Right cardiac atrium (tissue), 5 donors: ENCODE measurements at places on chromosomes 7 and 10. TPM values are rescaled to one million over a fixed set of nuclear protein-coding genes. Genes with fewer than 3 reads are reported as not detected.

PDGFA gene
- 18.3 TPM for polyA plus RNA-seq

ADAMTS14 gene
- 0.14 TPM for polyA plus RNA-seq

GRCh38 chr7:25759286-25759685 lies 392.7 kb upstream of the NFE2L3 start:
- DNase-seq, result no peak

IFIT1B gene
- not detected for polyA plus RNA-seq

DNA sequence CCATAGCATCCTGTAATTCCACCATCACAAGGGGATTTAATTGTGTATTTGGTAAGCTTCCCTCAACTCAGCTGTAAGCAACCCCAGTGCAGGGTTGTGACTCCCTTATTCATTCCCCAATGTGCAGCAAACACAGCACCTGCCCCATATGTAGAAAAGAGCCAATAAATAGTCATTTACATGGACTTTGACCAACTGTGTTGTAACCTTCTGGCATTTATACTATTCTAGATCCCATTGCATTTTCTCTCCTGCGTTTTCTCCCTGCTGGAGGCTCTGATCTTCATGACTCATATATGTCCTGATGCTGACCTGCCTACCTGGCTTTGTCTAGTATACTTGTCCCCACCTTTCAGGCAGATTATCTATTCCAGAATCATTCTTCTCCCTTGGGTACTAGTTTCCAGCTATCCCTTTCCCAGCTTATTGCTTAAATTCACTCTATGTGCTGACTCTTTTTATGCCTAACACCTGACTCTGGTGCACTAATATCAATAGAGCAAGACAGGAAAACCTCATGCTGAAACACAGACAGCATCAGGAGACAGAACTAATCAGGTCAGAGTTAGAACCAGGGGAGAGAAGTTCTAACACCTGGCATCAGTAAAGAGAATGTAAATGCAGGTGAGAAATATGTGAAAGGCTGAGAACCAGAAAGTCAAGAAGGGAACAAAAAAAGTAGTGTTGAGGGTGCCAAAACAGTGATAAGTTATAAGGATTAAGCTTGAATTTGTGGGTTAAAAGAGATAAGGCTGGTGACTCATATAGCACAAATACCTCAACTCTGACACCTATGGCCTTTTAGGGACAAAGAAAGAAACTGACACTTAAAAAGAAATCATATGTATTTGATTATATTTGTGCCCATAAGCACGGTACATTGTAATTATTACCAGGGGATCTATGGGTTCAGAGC lies 402.7 kb downstream of the IPMK start:
- no peak for DNase-seq
